ENCODE measurements at places on chromosomes 12 and 14. TPM values are rescaled to one million over a fixed set of nuclear protein-coding genes. Genes with fewer than 3 reads are reported as not detected.
A peak's percentile ranks its signal among the peaks of the same experiment; 100 is the strongest.

The KLC1 gene
- total RNA-seq: 300 TPM

The RNASE1 gene
- 99.1 TPM for total RNA-seq

The LMBR1L gene
- total RNA-seq: 38.0 TPM

The GLS2 gene
- 10.5 TPM for total RNA-seq

The ADCY4 gene
- total RNA-seq: 3.5 TPM

The VIPAS39 gene
- total RNA-seq: 21.9 TPM

The CRIP2 gene
- total RNA-seq: 117 TPM

The KCNK13 gene
- total RNA-seq: 2.0 TPM

The ZNF268 gene
- total RNA-seq: 35.1 TPM

The MCRS1 gene
- total RNA-seq: 29.4 TPM

The DBX2 gene
- 13.0 TPM for total RNA-seq

The TSPAN11 gene
- 9.3 TPM for total RNA-seq

GRCh38 chr14:64696355-64696857 lies 7.8 kb upstream of the PLEKHG3 start:
- no peak for DNase-seq

GRCh38 chr12:107435520-107435919 lies 250.1 kb upstream of the PWP1 start:
- no peak for DNase-seq

- peak; percentile 96 for DNase-seq
These were observed 154.3 kb downstream of the RMST start for GRCh38 chr12:97616946-97617345.

GRCh38 chr14:85085981-85086380 lies 444.0 kb upstream of the FLRT2 start:
- DNase-seq: no peak

GRCh38 chr14:55065411-55065810 lies 14.0 kb downstream of the MAPK1IP1L start:
- DNase-seq: no peak

- no peak for DNase-seq
These were observed 14.1 kb downstream of the RILPL1 start for GRCh38 chr12:123519141-123520001.

DNA sequence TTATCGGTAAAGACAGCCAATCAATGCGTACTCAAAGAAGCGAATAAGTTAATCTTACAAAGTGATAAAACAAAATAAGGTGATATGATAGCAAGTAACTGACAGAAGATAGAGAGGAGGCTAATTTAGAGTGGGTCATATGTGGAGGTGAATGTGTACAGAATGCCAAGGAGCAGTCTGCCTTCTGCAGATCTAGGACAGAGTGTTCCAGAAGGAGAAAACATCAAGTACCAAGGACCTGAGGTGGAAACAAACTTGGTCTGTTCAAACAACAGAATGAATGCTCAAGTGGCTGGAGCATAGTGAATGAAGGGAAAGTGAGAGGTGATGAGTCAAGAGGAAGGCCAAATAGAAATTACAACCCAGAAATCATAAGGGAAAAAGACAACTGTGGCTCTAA lies 170.3 kb upstream of the BMP4 start:
- DNase-seq: no peak

DNA sequence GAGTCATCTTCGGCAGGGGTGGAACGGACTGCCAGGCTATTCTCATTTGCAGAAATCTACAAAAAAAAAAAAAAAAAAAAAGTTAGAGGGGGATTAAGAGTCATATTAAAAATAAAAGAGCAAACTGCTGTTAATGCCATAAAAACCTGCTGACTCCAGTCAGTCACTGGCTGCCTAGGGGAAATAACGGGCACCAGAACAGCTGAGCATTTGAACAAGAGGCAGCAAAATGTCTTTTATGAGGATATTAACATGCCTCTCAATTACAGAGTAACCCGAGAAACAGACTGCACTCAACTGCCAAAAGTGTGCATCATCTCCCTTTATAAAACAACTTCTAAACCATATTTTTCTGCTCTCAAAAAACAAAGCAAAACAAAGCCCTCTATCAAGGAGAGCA lies 28.7 kb upstream of the CERS5 start:
- DNase-seq: peak; percentile 49

GRCh38 chr14:22194664-22195063 lies 394.4 kb downstream of the DAD1 start:
- no peak for DNase-seq

DNA sequence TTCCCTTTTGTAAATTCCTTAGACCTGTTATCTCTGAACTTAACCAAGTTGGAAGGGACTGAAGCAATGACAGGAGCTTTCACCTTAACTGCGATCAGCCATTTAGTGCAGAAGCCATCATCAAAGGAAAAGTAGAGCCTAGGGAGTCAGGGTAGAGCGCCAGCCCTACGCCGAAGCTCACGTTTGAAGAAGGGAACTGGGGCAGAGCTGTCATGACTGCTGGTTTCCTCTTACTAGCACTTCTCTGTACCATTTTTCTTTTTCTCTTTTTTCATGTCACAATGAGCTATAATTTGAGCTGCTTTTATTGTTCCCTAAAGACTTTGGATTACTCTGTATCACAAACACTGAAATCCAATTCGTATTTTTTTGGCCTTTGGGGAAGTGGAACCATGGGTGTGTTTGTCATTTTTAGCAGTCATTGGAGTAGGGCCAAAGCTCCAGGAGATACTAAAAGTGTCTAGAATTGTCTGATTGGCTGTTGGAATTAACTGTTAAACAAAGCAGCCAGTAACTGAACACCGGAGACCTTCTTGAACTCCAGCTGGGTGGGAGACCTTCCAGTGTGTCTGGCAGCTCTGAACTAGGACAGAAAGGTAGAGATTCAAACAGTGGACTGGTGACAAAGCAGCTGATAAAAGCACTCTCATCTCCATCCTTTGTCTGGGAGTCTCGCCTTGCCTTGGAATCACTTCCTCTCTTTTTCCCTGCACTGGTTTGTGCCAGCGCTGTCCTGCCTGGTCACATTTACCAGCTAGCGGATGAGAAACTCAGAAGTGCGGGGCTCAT lies 9.1 kb downstream of the MTRFR start:
- peak; percentile 85 for DNase-seq

DNA sequence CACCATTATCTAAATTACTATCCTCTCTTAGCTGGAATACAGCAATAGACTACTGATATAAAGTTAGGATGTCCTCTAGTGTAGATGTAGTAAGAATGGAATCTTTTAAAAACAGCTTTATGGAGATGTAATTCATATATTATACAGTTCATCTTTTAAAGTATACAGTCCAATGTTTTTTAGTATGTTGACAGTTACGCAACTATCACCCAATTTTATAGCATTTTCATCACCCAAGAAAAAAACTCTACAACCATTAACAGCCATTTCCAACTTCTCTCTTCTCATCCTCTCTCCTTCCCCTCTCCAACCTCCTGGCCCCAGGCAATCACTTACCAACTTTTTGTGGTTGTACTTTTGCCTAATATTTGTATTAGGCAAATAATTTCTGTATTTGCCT lies 22.6 kb downstream of the EPYC start:
- DNase-seq: no peak

DNA sequence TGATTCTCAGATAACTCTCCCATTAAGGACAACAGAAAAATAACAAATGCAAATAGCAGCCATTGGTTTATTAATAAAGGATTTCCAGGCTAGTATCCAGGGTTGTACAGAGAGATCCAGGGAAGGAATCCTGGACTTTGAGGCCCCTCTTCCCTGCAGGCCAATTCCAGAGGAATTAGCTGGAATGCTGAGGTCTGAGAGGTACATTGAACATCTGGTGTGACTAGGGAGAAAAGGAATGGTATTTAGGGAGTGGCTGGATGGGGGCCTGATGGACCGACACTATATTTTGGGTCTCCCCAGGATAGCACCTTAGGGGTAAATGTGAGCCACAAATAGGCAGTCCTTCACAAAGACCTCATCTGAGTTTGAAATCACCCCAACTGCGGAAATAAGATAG lies 924.5 kb downstream of the AACS start:
- no peak for DNase-seq

- no peak for DNase-seq
These were observed 748.8 kb downstream of the C12orf50 start for GRCh38 chr12:87280356-87280755.

DNA sequence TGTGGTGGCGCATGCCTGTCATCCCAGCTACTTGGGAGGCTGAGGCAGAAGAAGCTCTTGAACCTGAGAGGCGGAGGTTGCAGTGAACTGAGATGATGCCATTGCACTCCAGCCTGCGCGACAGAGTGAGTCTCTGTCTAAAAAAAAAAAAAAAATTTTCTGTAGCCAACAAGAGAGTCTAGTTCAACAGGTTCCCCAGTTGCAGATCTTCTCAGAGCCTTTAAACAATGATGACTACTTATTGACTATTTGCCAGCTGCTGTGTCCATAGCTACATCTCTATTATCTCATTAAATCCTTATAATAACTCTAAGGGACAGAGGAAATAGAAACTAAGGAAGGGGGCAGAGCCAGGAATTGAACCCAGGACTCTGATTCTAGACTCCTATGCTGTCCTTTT lies 15.2 kb upstream of the MYL2 start:
- no peak for DNase-seq

GRCh38 chr14:42391146-42391834 lies 784.6 kb downstream of the LRFN5 start:
- DNase-seq: no peak

DNA sequence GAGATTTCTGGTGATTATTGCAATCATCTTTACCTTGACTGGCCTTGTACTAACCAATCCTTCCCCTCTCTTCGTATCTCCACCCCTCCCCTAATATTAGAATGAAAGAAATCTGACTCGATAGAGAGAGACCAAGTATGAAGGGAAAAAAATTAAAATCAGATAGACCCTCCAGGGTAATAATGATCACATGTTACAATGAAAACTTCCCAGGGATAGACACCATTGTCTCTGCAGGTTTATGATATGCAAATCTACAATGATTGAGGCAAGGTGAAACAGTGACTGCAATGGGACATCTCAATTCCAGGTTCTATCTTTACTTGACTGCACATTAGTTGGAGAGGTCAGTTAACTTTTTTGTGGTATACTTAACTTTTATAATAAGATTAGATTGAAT lies 1.5 kb upstream of the NFKBIA start:
- no peak for DNase-seq

GRCh38 chr14:20415782-20416206 lies 2.5 kb upstream of the TEP1 start:
- peak; percentile 70 for DNase-seq
